C1 segment of cervical spinal cord (tissue), 14 donors: ENCODE measurements at places on chromosomes 4 and X.

- no peak for DNase-seq
Measured at GRCh38 chr4:189124149-189124758, 816.4 kb upstream of the FRG1 start.

GRCh38 chr4:144634978-144635747 is 10.8 kb upstream of the HHIP start:
- no peak for DNase-seq

DNA sequence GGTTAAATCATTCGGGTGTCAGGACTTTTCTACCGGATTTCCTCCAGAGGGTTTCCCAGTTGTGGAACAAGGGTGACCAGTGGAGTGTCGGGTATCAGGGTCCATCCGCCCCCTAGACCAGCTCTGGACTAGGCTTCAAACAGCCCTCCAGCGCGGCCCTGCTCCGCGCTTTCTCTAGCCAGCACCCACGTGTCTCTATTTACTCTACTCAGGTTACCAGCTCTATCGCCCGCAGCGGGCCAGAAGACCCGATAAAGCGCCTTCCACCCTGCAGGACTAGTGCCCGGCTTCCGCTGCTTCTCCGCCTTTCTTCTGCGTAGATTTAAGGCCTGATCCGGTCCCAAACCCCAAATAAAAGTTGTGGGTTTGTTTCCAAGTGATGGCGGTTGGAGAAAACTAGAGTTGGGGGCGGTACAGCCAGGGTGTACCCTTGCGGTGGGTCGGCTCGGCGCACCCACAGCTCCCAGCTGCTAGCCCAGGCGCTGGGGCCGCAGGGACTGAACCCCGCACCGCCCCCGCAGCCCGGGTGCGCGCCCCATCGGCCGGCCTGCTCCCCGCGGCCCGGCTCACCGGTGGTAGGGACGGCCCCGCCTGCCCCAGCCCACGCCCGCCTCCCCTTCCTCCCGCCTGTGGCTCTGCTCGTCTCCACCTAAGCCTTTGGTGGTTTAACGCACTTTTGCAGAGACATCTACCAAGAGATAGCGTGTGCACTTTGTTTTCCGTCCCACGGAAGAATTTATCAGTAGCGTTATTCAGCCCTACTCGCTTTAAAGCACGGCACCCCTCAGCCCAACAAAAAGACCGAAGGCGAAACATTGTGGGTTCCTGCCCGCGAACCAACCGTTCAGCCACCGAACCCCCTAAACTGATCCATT is 2.1 kb downstream of the LEF1 start:
- DNase-seq, result no peak

GRCh38 chrX:13816176-13816575 is 717 bp downstream of the GPM6B start:
- no peak for DNase-seq

DNA sequence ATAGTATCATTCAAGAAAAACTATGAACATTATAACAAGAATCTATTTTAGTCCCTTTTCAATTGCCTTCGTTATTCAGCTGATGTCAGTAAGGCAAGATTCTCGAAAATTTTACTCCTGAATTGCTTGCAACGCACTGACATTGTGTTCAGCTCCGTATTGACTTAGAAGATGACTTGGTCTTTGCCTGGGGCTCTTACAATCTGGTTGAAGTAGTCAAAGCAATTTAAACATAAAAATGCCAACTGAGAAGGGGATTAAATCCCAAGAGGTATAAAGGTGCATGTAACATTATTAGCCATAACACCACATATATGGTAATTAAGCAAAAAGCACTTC is 507.1 kb downstream of the CENPC start:
- DNase-seq, result no peak

GRCh38 chr4:106893903-106894302 is 142.2 kb downstream of the DKK2 start:
- no peak for DNase-seq
